ENCODE measurements at places on chromosomes 5 and 9.

- H3K27me3 ChIP-seq, result no peaks in the 10 kb centered on the region
- H3K27ac ChIP-seq, result peak overlapping the region; percentile 48
- DNase-seq, result no peak
- no peak overlapping the region for H3K4me3 ChIP-seq
- H3K36me3 ChIP-seq, result peaks cover 86% of the 10 kb centered on the region
Observed at GRCh38 chr5:420632-421286, 22.2 kb upstream of the EXOC3 start.

GRCh38 chr9:35501946-35502345 lies 12.0 kb downstream of the RUSC2 start:
- no peak overlapping the region for H3K27ac ChIP-seq
- no peaks in the 10 kb centered on the region for H3K4me1 ChIP-seq
- no peak for DNase-seq
- H3K4me3 ChIP-seq, result no peak overlapping the region

- H3K27ac ChIP-seq, result no peak overlapping the region
- no peaks in the 10 kb centered on the region for H3K36me3 ChIP-seq
- H3K4me1 ChIP-seq, result no peaks in the 10 kb centered on the region
- no peaks in the 10 kb centered on the region for H3K27me3 ChIP-seq
- DNase-seq, result no peak
Observed at GRCh38 chr5:5741418-5741817, 318.9 kb downstream of the ICE1 start.

DNA sequence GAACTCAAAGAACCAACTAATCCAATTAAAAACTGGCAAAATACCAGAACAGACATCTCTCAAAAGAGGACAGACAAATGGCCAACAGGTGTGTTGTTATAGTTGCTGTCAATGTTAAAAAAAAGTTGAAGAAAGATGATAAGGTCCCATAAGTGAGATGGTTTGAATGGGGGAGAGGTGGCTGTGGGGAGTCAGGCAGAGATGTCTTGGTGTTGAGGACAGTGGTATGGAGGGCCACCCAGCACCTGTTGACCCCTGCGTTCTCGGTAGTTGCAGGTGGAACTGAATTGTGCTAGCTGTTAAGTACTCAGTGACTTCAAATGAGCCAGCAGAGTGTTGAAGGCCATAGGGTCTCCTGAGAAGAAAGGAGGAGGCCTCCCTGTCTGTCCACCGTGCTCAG lies 55.9 kb upstream of the PITX1 start:
- H3K36me3 ChIP-seq, result peaks cover 2% of the 10 kb centered on the region
- H3K4me1 ChIP-seq, result peaks cover 1% of the 10 kb centered on the region
- H3K27me3 ChIP-seq, result peaks cover 30% of the 10 kb centered on the region
- no peak overlapping the region for H3K27ac ChIP-seq
- DNase-seq, result no peak

- peaks cover 2% of the 10 kb centered on the region for H3K36me3 ChIP-seq
- DNase-seq, result no peak
- no peaks in the 10 kb centered on the region for H3K27me3 ChIP-seq
- peaks cover 8% of the 10 kb centered on the region for H3K4me1 ChIP-seq
Observed at GRCh38 chr9:128862401-128862851, 19.3 kb downstream of the KYAT1 start.

DNA sequence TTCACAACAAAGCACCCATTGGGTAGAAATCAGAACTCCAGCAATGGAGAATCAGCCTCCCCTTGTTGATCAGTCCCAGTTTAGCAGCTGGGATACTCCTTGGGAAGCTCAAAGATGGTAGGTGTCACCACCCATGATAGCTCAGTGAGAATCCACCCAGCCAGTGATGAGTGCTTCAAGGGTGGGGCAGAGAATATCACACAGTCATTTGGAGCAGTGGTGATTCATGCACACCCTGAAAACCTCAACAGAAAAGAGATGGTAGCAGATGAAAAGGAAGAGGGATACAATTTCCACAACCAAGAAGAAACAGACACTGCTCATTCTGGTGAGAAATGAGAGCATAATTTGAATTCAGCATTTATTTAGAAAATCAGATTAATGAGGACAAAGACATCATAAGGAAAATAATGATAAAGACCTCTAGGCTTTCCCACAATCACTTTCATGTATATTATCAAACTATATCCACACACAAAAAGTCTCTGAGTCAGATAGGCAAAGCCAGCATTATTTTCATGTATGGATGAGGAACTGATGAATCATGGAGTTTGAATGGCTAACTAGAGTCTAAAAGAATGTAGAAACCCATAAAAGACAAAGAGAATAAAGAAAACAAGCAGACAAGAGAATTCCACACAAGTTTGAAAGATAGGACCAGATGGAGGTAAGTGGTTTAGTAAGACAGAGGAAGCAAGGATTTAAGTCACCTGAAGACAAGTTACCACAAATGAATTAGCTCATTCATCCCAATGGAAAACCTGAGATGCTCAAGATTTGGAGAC lies 82.9 kb downstream of the FEM1C start:
- no peak overlapping the region for H3K4me3 ChIP-seq
- H3K4me1 ChIP-seq, result no peaks in the 10 kb centered on the region
- no peak for DNase-seq
- peaks cover 15% of the 10 kb centered on the region for H3K27me3 ChIP-seq

GRCh38 chr5:87268126-87268969 lies 665 bp downstream of the RASA1 start:
- peak overlapping the region; percentile 98 for H3K4me3 ChIP-seq
- H3K27ac ChIP-seq, result peak overlapping the region; percentile 98
- peaks cover 9% of the 10 kb centered on the region for H3K36me3 ChIP-seq
- H3K4me1 ChIP-seq, result peaks cover 10% of the 10 kb centered on the region
- no peaks in the 10 kb centered on the region for H3K27me3 ChIP-seq

DNA sequence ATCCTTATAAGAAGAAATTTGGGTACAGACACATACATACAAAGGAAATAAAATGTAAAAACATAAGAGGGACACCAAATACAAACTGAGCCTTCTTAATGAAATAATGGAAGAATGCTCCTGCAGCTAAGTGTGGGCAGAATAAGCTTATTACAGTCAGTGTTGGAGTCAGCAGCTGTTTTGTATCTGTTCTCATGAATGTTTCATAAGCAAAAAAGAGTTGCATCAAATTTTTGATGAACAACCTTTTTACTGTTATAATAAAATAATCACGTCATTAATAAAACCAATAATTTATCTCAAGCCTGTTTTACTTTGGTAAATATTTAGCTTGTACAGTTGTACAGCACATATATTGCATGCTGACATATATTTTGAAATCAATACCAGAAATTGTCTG lies 545.6 kb downstream of the LRRC70 start:
- H3K4me3 ChIP-seq, result no peak overlapping the region
- no peak overlapping the region for H3K27ac ChIP-seq
- DNase-seq, result no peak
- no peaks in the 10 kb centered on the region for H3K4me1 ChIP-seq
- peaks cover under 1% of the 10 kb centered on the region for H3K27me3 ChIP-seq

GRCh38 chr5:60929024-60929423 lies 15.8 kb downstream of the ERCC8 start:
- H3K36me3 ChIP-seq, result peaks cover 18% of the 10 kb centered on the region
- H3K4me1 ChIP-seq, result no peaks in the 10 kb centered on the region
- no peak overlapping the region for H3K27ac ChIP-seq
- no peak for DNase-seq
- H3K4me3 ChIP-seq, result no peak overlapping the region
- no peaks in the 10 kb centered on the region for H3K27me3 ChIP-seq

- DNase-seq, result no peak
- no peak overlapping the region for H3K27ac ChIP-seq
- no peaks in the 10 kb centered on the region for H3K36me3 ChIP-seq
- H3K4me1 ChIP-seq, result no peaks in the 10 kb centered on the region
- H3K27me3 ChIP-seq, result peaks cover 36% of the 10 kb centered on the region
Observed at GRCh38 chr9:88645172-88645878, 110.3 kb downstream of the NXNL2 start.

GRCh38 chr5:146101646-146102045 lies 3.7 kb downstream of the PLAC8L1 start:
- peaks cover 23% of the 10 kb centered on the region for H3K36me3 ChIP-seq
- no peak overlapping the region for H3K27ac ChIP-seq
- H3K27me3 ChIP-seq, result no peaks in the 10 kb centered on the region
- H3K4me1 ChIP-seq, result no peaks in the 10 kb centered on the region

GRCh38 chr9:83649515-83649914 lies 26.6 kb downstream of the IDNK start:
- H3K36me3 ChIP-seq, result peaks cover 55% of the 10 kb centered on the region
- H3K4me1 ChIP-seq, result peaks cover 17% of the 10 kb centered on the region
- H3K27ac ChIP-seq, result no peak overlapping the region
- no peak for DNase-seq

DNA sequence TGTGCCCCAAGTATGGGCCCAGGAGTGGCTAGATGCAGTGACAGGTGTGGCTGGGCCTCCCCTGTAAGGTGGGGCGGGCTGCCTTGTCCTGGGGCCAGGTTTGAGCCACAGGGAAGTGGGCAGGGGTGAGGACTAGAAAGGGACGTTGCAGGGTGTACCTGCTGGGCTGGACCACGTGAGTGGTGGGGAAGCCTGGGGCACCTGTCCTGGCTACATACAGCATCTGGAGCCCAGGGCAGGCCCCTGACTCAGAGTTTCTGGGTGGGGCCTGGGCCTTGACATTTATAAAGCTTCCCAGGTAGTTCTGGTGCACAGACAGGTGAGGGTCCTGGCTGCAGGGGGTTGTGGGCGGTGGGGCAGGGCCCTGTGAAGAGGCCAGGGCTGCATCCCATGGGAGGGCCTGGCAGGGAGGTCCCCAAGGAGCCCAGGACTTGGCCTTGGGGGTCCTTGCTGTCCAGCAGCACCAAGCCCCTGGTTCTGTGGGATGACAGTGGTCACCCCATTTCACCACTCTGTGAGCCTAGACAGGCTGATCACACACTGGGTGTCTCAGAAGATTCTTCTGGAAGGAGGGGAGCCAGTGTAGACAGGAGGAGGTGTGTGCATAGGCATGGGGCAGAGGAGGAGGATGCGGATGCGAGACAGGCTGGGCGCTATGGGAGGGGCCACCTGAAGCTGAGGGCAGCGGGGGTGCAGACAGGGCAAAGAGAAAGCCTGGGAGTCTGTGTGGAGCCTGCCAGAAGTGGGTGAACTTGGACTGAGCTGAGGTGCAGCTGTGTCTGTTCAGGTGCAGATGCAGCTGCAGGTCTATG lies 94.0 kb downstream of the PHF2 start:
- H3K36me3 ChIP-seq, result peaks cover 21% of the 10 kb centered on the region
- no peak overlapping the region for H3K4me3 ChIP-seq
- DNase-seq, result no peak
- no peak overlapping the region for H3K27ac ChIP-seq
- peaks cover 3% of the 10 kb centered on the region for H3K4me1 ChIP-seq

DNA sequence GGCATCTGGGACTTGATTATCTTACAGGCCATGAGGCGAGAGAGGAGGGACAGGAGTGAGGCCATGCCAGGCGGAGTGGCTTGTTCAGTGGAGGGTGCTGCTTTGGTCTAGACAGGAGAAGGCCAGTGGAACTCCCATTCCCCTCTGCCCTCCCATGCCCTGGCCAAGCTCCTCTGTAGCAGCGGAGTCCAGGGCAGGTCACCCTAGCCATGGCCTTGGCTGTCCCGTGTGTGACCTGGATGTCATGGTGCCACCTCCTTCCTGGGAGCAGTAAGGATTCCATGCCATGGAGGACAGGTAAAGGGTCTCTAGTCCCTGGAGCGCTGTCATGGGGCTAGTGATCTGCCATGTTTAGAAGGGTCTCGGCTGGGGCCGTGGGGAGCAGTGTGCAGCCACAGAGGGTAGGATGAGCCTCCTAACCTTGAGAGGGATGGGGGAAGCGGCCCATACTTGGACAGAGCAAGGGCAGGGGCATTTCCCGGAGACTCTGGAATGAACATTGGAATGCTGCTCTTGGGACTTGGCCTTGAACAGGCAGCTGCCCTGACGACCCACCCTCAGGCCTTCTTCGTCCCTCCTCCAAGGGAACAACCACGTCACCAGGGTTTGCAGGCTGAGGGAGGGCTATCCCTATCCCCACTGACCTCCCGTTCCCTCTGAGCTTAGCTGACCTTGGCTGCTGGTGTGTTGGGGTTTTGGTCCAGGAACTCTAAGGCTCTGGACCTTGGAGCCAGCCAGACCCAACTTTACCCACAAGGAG lies 100.4 kb downstream of the DAB2IP start:
- no peaks in the 10 kb centered on the region for H3K27me3 ChIP-seq
- no peaks in the 10 kb centered on the region for H3K36me3 ChIP-seq
- H3K27ac ChIP-seq, result no peak overlapping the region
- no peak overlapping the region for H3K4me3 ChIP-seq

- H3K27ac ChIP-seq, result no peak overlapping the region
- H3K27me3 ChIP-seq, result no peaks in the 10 kb centered on the region
- H3K4me1 ChIP-seq, result no peaks in the 10 kb centered on the region
- H3K4me3 ChIP-seq, result no peak overlapping the region
- H3K36me3 ChIP-seq, result no peaks in the 10 kb centered on the region
Observed at GRCh38 chr9:84850830-84851392, 181.4 kb downstream of the NTRK2 start.

GRCh38 chr5:156396830-156397081 lies 69.8 kb downstream of the SGCD start:
- H3K4me3 ChIP-seq, result no peak overlapping the region
- H3K27ac ChIP-seq, result no peak overlapping the region

GRCh38 chr9:112404508-112404932 lies 24.6 kb downstream of the HSDL2 start:
- H3K27ac ChIP-seq, result no peak overlapping the region
- no peak for DNase-seq
- H3K4me1 ChIP-seq, result no peaks in the 10 kb centered on the region

DNA sequence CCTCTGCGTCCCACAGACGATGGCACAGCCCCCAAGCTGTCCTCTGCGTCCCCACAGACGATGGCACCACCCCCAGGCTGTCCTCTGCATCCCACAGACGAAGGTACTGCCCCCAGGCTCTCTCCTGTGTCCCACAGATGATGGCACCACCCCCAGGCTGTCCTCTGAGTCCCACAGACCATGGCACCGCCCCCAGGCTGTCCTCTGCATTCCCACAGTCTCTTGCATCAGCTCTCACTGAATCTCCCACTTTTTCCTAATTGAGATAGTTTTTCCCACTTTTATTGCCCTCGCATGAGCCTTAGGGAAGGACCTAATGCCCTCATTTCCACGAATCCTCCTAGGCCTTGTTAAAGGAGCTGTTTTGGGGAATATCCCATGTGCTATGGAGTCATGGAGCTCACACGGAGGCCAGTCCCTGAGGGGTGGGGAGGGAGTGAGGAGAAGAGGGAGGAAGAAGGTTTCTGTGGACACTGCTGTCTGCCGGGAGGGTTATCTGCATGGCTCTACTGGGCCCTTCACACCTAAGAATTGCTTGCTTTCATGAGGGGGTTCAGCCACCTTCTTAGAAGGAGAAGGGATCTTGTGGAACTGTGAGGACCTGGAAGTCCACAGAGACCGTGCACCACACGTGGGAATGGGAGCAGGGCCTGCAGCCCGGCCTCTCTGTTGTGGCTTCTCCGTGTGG lies 58.2 kb upstream of the PTCH1 start:
- DNase-seq, result no peak
- peaks cover 35% of the 10 kb centered on the region for H3K27me3 ChIP-seq
- H3K4me3 ChIP-seq, result no peak overlapping the region
- H3K27ac ChIP-seq, result no peak overlapping the region
- H3K36me3 ChIP-seq, result no peaks in the 10 kb centered on the region
